ENCODE measurements at places on chromosomes 16 and 17. TPM values are rescaled to one million over a fixed set of nuclear protein-coding genes. Genes with fewer than 3 reads are reported as not detected.

The BCL7C gene
- 34.6 TPM for total RNA-seq

The MYH2 gene
- not detected for total RNA-seq

The CDH15 gene
- total RNA-seq = not detected

The CCDC40 gene
- total RNA-seq = 5.8 TPM

The SLC5A11 gene
- total RNA-seq = not detected

- DNase-seq = no peak
These were observed 59.8 kb downstream of the TUBD1 start for GRCh38 chr17:59832883-59833379.

GRCh38 chr16:27287051-27287811, 18.7 kb upstream of the NSMCE1 start:
- no peak for DNase-seq

DNA sequence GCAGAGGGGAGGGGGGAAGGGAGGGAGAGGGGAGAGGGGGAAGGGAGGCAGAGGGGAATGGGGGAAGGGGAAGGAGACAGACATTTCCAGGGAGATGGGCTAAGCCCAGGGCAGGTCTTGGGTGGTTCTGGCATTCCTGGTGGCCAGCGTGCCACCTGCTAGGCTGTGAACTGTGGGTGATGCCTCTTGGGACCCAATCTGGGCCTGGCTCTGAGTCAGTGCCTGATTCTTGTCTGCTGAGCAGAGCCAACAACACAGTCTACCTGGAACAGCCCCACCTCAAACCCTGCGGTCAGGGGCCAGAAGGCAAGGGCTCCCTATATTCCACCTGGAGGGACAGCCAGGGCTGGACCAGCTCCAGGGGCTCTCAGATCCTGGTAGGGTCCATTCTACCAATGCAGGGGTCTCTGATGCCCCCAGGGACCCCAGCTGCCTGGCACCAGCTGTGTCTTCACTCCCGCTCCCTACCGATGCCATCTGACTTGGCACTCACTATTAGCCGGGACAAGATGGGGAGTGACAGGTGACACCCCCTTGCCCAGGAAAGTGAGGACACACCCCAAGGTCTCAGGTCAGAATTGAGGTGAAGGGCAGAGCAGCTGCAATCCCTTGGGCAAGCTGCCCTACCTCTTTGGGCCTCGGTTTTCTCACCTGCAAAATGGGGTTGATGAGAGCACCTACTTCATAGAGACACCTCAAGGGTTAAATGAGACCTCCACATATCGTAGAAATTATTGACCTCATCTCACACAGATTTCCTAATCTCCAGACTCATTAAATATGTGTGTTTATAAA, 87.2 kb downstream of the LITAF start:
- no peak for DNase-seq

- peak; percentile 34 for DNase-seq
These were observed 61.8 kb downstream of the MPRIP start for GRCh38 chr17:17104036-17104435.

DNA sequence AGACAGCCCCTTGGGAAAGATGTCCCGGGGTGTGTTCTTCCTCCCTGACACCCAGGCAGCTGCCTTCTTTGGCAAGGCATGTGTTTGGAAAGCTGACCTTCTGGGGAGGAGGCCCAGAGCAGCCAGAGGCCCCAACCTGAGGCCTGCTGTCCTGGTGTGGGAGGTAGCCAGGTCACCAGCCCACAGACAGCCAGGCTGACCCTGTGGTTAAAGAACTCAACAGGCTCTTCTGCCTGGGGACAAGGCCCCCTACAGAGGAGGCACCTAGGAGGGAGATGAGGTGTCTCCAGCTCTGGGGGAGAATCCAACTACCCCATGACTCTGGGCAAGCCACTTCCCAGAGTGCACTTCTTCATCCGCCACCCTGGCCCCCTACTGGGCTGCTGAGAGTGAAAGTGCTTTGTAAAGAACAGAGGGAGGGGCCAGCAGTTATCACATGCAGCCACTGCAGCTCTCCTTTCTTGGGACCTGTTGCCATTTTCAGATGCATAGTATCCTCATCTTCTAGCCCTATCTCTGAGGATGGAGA, 13.1 kb upstream of the SREBF1 start:
- no peak for DNase-seq

DNA sequence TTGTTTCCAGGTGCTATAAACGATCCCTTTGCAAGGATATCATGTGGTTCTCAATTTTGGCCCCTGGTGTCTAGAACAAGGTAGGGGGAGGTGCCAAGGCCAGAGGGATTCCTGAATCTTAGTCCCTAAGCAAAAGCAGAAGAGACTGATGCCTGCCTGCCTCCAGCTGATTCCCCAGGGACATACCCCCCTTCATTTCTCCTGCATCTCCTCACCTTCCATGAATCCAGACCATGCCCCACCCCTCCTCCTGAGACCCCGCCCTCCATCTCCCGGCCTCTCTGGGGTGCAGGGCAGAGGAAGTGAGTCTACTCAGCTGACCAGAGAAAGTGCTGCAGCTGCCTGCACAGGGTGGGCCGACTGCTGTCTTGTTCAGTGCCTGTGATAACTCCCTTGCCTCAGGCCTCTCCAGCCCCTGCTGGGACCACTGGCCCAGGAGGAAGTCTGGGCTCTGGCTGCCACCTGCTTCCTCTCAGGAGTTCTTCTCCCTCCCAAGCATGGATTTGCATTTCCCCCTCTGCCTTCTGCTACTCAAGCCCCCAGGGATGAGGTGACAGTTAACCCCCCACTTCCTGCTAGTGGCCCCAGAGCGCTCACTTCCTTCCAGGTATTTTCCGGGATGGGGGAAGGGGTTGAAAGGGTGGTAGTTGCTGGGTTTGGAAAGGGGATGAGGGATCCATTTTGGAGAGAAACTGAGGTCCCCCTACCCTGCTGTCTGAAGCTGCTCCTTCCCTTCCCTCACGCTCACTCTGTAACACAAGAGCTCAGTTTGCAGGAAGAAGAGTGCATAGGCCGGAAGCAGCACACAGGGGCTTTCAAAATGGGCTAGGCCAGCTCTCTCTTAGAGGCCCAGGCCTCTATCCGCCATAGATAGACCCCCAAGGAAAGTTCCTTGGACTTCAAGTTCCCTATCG, 10.5 kb upstream of the TSPOAP1 start:
- DNase-seq = peak; percentile 75

DNA sequence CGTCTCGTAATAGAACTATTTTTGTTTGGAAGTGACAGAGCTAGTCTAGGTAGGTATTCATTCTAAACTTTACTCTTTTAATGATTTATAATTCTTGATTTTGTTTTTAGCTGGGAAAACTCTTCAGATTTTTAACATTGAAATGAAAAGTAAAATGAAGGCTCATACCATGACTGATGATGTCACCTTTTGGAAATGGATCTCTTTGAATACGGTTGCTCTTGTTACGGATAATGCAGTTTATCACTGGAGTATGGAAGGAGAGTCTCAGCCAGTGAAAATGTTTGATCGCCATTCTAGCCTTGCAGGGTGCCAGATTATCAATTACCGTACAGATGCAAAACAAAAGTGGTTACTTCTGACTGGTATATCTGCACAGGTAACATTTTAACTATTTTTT, 27.6 kb downstream of the CLTC start:
- DNase-seq = no peak

DNA sequence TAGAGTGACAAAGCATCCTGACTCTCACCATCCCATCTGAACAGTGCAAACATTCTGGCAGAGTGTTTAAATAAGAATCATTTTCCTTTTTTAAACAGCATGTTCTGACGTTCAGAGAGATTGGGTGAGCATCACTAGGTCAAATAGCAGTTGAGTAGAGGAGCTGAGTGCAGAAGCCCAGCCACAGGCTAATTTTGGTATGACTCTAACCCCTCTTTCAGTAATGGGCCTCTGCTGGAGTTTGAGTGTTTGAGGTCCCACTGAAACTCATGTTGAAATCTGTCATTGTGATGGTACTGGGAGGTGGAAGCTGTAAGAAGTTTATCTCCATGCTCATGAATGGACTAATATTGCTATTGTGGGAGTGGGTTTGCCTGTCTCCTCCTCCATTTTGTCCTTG, 194.4 kb downstream of the SALL1 start:
- DNase-seq = no peak

DNA sequence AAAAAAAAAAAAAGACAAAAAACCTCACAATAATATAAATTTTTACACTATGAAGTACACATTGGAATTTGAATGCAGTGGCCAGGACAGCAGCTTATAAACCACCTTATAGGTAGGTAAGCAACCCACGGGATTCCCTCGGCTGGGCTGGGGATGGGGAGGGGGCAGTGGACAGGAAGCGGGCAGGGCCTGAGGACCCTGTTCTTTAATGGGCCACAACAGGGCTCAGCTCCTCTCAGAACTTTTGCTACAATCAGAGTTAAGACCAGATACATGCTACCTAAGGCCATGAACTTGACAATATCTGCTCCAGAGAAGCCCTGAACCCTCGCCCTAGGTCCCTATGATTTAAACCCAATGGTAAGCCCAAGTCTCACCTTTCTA, 25.1 kb downstream of the STAT5A start:
- DNase-seq = no peak

GRCh38 chr17:72952220-72952619, 140.3 kb downstream of the SLC39A11 start:
- no peak for DNase-seq

DNA sequence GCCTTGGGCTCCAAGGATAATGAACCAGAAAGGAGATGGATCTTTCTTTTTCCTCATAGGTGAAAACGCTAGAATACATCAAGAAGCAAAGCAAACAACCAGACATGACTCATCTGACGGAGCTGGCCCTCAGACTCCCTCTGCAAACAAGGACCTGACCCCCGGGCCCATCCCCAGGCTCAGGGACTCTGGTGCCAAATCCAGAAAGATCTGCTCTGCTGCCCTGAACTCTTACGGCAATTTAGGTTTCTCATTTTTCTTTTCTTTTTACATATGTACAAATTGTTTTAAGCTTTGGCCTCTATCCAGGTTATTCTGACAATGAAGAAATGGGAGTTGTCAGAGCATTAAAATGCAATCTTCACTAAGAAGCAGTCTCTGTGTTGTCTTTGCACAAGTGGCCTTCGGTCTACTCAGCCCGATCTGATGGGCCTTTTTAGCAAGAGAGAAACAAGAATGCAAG, 17.7 kb downstream of the KNOP1 start:
- DNase-seq = no peak

DNA sequence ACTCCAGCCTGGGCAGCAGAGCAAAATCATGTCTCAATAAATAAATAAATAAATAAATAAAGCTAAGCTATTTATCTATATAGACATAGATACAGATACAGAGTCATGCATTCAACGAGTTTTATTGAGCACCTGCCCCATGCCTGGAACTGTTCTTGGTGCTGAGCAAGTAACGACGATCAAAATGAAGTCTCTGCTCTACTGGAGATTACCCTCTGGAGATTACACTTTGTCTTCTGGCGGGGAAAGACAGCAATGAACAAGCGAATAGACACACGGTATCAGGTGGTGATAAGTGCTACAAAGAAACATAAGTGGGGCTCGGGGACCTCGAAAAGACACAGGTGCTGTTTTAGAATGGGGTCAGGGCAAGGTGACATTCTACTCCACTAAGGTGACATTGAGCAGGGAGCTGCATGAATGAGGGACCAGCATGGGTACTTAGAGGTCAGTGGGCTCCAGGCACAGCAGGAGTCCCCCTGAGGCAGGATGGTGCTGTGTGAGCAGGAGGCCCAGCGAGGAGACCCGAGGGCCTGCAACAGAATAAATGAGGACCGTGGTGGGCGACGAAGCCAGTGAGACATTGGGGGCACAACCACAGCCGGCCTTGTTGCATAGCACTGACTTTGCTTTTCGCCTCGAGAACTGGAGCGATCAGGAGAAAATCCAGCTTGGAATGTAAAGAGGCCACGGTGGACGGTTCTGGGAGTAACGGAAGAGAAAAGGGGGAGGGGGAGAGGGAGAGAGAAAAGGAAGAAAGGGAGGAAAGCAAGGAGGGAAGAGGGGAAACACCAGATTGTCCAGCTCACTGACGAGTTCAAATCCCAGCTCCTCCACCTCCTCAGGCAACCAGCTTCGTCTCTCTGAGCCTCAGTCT, 42.4 kb upstream of the MEAK7 start:
- no peak for DNase-seq

- DNase-seq = no peak
These were observed 165.3 kb downstream of the STX8 start for GRCh38 chr17:9410301-9410700.

DNA sequence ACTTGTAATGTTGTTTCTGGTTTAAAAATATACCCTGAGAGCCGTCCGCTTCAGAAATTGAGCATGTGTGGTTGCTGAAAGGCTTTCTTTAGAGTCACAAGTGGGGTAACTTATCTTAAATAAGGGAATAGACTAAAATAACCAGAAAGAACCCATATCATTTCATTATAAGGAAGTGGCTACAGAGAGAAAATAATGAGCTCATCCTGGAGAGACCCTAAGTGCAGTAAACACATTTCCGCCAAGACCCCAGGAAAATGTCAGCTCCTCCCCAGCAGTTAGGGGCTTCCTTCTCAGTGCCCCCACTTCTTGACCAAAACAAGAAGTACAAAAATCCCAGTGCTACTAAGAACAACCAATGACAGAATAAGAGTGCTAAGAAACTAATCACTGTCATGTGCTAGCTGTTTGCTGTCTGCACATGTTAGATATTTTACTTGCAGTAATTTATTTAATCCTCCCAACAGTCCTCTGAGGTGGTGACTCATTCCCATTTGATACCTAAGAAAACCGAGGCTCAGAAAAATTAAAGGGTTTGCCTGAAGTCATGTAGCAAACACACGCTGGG, 83.5 kb downstream of the CDYL2 start:
- DNase-seq = no peak

DNA sequence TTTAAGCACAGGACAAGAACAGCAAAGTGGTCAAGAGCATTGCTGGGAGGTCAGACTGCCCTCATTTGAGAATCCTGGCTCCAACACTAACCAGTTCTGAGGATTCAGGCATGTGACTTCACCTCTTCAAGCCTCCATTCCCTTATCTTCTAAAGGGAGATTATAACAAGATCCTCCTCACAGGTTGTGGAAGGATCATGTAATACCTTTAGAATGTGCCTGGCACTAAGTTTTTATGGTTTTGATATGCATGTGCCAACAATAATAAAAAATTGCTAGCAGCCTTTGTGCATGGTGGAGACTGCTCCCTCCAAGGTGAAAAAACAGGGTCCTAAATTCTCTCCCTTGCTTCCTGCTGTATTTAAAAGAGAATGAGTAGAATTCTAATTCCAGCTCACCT, 36.0 kb upstream of the ADAMTS18 start:
- no peak for DNase-seq

GRCh38 chr17:57338257-57338914, 82.1 kb downstream of the MSI2 start:
- DNase-seq = no peak

Data from chondrocyte (in vitro differentiated cells).